ENCODE measurements at places on chromosomes 12 and 14. TPM values are rescaled to one million over a fixed set of nuclear protein-coding genes. Genes with fewer than 3 reads are reported as not detected.

The GLIPR1L1 gene
- total RNA-seq: not detected

The VDR gene
- 0.60 TPM for total RNA-seq

The ESRRB gene
- total RNA-seq: not detected

The GALC gene
- 11.7 TPM for total RNA-seq

The AICDA gene
- total RNA-seq: not detected

The MUCL1 gene
- not detected for total RNA-seq

The GARIN6 gene
- not detected for total RNA-seq

The PARP2 gene
- 15.0 TPM for total RNA-seq

The AGAP2 gene
- 0.25 TPM for total RNA-seq

The PPM1H gene
- 1.5 TPM for total RNA-seq

The TMPO gene
- 114 TPM for total RNA-seq

The PCED1B gene
- not detected for total RNA-seq

The RACGAP1 gene
- total RNA-seq: 54.1 TPM

The TCL1A gene
- not detected for total RNA-seq

The KLRC4 gene
- not detected for total RNA-seq

The TCL1B gene
- total RNA-seq: not detected

The OR9K2 gene
- total RNA-seq: not detected

The FBRSL1 gene
- total RNA-seq: 11.6 TPM

The PAPLN gene
- total RNA-seq: 19.7 TPM

The TAS2R31 gene
- total RNA-seq: 0.15 TPM

The SUOX gene
- total RNA-seq: 18.0 TPM

The USP44 gene
- 0.44 TPM for total RNA-seq

The KRT3 gene
- not detected for total RNA-seq

The KLHL33 gene
- total RNA-seq: 0.34 TPM

The CFAP54 gene
- 4.2 TPM for total RNA-seq

The ATP5MC2 gene
- total RNA-seq: 518 TPM

The CPNE6 gene
- total RNA-seq: not detected

The ACVR1B gene
- total RNA-seq: 5.2 TPM

The TTC6 gene
- not detected for total RNA-seq

The SDSL gene
- total RNA-seq: 6.3 TPM

The CLEC1A gene
- 21.0 TPM for total RNA-seq

The MSI1 gene
- not detected for total RNA-seq

The TPPP2 gene
- total RNA-seq: not detected
